ENCODE measurements at places on chromosomes 12 and 14.
A peak's percentile ranks its signal among the peaks of the same experiment; 100 is the strongest.

- no peak for DNase-seq
Observed at GRCh38 chr12:116210762-116211161, 66.7 kb downstream of the MED13L start.

DNA sequence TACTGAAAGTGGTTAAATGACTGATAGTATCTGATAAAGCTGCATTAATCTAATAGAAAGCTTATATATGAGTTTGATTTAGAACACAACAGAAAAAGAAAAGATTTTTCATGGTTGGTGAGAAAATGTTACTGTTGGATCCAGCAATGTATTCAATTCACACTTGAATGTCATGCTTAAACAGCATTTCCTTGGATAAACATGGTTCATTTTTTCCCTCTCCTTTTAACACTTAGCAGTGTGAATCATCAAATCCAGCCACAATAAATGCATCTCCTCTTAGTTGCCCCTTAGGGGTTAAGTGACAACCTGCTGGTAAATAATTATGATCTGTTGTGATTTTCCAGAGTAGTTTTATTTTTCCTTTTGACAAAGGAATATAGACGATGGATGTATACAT lies 74.9 kb upstream of the GRIP1 start:
- peak; percentile 42 for DNase-seq

DNA sequence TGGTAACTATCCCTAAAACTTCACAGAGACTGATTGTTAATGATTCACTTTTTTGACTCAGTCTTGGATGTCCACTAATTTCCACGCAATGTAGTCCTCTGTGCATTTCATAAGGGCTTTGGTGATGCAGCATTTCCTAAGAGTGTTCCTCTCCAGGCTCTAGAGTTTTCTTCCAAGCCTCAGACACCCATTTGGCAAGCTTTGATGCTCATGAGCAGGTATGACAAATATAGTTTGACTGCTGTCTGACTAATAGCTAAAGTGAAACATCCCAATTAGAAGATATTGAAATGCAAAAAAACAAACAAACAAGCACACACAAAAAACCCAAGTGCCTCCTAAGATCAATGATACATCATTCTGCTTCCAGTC lies 1.5 kb upstream of the VAMP1 start:
- DNase-seq: no peak

DNA sequence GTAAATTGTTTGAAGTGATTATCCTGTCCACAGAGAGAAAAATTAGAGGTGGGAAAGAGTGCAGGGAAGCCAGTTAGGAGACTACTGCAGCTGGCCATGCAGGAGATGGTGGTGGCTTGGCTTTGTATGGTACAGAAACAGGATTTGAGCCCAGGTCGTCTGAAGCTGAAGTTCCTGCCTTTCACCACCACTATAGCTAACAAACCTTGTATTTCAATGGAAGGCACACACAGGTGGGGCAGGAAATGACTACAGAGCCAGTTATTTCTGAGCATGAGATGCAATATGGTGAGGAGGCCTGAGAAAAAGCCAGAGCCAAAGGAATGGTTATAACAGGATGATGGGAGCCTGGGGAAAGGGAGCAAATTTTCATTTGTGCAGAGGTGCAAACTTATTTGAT lies 103.9 kb downstream of the BTG1 start:
- peak; percentile 62 for DNase-seq

- DNase-seq: peak; percentile 90
Observed at GRCh38 chr12:52081263-52081733, 1.8 kb downstream of the SMIM41 start.

- no peak for DNase-seq
Observed at GRCh38 chr12:56941299-56942017, 7.2 kb upstream of the SDR9C7 start.

DNA sequence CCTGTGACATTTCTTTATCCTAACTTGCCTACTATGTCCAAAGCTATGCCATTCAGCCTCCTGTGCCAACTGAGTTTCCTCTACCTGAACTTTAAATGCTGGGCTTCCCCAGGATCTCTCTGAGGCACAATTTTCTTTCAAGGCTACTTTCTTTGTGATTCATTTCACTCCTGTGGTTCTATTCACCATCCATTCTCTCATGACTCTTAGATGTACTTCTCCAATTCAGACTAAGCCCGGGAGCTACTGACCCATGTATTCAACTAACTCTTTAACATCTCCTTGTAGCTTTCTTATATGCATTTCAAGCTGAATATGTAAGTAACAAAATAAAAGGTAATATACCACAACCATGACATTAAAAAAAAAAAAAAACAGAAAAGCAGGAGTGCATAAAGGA lies 738.9 kb upstream of the USP15 start:
- DNase-seq: no peak

DNA sequence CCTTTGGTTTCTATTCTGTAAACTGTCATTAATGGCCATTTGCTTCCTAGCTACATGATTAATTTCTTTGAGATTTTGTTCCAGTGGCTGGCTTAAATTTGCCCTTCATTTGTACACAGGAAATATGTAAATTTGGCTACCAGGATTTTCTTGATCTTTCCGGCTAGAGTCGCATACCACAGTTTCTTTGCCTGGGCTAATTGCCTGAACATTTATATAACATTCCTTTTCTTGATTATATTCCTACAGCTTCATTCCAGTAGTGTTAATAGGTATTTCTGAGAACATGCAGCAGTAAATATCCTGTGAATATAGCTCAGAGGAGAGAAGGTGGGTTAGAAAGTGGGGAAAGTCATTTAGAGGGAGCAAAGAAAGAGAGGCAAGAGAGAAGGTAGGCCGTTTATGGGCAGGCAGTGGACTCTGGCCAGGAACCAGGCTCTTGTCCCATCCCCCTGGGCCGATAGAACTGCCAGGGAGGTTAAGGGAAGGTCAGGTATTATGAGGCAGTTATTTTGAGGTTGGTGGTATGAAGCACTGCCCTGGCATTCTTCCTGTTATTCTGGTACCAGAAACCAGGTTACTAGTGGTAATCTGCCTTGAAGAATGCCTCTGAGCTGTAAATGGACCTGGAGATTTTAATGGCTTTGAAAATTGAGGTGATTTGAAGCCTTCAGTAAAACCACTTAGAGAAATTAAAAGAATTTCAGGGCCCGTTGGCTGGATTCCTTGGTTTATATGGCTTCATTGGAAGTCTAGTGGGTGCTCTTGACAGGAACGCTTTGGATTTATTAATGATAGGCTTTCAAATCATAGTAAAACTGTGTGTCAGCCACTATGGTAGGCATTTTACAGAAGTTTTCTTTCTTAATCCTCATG lies 4.4 kb downstream of the RNF10 start:
- DNase-seq: no peak

Data from NCI-H69 (cell line).